Fibroblast of lung (primary cell): ENCODE measurements at places on chromosomes 1 and 21. TPM values are rescaled to one million over a fixed set of nuclear protein-coding genes. Genes with fewer than 3 reads are reported as not detected.

Gene ATP1A4
- not detected in 2 replicates for polyA plus RNA-seq

Gene ETV3L
- not detected in 2 replicates for polyA plus RNA-seq

Gene KIAA0319L
- 47.6 and 66.1 TPM in 2 replicates for polyA plus RNA-seq

Gene KRTAP20-3
- polyA plus RNA-seq = not detected in 2 replicates

Gene MARCKSL1
- polyA plus RNA-seq = 79.1 and 107 TPM in 2 replicates

Gene GPR37L1
- not detected in 2 replicates for polyA plus RNA-seq

Gene PRR9
- polyA plus RNA-seq = not detected in 2 replicates

Gene DCDC2B
- polyA plus RNA-seq = not detected in 2 replicates

Gene NR0B2
- not detected in 2 replicates for polyA plus RNA-seq

Gene RIMS3
- polyA plus RNA-seq = 0.11 and 0.12 TPM in 2 replicates

Gene LAMC2
- polyA plus RNA-seq = 0.66 and 3.9 TPM in 2 replicates

Gene TAL1
- polyA plus RNA-seq = 0.01 TPM in 1 of 2 replicates, not detected in the other

Gene SLC44A5
- polyA plus RNA-seq = 0.03 TPM in 1 of 2 replicates, not detected in the other

Gene HES3
- not detected in 2 replicates for polyA plus RNA-seq
